Stimulated activated CD4-positive, alpha-beta T cell treated with anti-CD3 and anti-CD28 coated beads, Interleukin-12 subunit alpha, Interleukin-12 subunit beta, amount 100 ng/mL, for 48 hours (primary cell): ENCODE measurements at places on chromosomes 5 and 9.

GRCh38 chr9:133235549-133236222 is 26.6 kb upstream of the OBP2B start:
- DNase-seq: no peak

- DNase-seq: peak; percentile 4
Observed at GRCh38 chr9:37840560-37841194, 40.1 kb downstream of the DCAF10 start.

DNA sequence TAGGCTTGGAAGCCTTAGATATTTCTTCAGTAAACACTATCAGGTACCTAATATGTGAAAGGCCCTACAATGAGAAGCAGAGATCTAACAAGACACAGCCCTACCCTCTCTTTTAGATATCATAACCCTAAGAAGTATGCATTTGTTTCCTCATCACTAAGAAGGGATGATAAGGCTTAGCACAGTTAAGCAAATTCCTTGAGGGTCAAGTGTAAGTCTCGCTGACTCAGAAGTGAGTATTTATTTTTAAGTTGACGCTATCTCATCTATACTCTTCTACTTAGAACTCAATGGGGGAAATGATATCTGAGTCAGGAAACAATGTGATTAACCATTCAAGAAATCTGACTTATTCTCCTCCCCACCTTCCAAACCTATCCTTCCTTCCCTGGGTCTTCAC is 149.7 kb downstream of the ESM1 start:
- no peak for DNase-seq

DNA sequence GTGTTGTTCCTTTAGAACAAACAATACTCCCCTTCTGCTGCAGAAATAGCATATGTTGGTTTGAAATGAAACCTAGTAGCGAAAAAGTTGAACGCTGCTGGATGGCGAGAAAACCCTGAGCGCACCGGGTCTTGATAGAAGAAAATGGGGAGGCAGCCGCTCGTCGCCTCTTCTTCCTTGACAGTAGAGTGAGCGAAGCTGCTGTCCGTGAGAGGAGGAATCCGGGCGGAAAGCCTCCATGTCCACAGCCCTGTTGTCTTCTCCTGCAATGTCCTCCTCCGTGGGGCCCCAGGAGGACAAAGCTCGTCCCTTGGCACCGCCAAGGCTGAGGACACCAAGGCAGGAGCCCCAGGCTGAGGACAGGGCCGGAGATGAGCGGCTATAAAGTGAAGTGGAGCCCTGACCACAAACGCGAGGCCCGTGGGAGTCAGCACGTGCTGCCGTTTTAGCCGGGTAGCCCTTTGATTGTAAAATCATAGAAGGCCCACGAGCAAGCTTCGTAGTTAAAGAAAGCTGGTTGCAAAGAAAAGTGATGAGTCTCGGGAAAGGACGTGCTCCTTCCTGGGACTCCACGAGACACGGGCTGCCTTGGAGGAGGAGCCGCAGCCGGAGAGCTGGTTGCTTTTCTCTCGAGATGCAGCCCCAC is 35.6 kb downstream of the MRPL36 start:
- DNase-seq: no peak

DNA sequence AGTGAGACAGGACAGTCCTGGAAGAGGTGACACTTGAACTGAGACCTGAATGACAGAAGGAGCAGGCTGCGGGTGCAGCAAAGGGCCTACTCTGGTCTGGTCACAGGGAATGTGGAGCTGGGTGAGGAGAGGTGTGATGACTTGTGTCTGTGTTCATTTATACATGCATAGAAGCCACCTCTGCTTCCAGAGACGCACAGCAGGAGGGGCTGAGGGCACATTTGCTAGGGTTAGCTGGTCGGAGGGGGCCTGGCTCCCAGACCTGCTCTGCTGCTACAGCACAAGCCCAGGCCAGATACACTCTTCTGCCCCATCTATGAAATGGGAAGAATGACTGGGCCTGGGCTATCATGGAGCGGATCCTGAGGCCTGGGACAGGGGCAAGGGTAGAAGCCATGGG is 15.6 kb downstream of the UNC5A start:
- no peak for DNase-seq

DNA sequence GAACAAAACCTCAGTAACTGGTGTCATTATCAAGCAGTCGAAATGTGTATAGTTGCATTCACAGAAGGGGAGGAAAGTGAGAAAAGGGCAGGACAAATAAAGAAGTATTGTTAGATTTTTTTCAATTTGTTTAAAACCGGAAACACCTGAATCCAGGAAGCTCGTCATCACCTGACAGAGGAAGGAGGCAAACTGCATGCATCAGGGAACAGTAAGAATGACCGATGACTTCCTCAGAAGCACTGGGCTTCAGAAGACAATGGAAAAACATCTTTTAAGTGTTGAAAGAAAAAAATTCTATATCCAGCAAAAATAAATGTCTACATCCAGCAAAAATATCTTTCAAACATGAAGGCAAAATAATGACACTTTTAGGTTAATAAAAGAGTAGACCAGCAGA is 29.5 kb downstream of the PLEKHG4B start:
- DNase-seq: no peak

- no peak for DNase-seq
Observed at GRCh38 chr9:104872656-104873488, 55.1 kb downstream of the ABCA1 start.

GRCh38 chr9:77598991-77599390 is 49.1 kb downstream of the GNA14 start:
- DNase-seq: no peak
